Stimulated activated CD4-positive, alpha-beta T cell treated with anti-CD3 and anti-CD28 coated beads, Interleukin-1b, Interleukin-23, amount 100 ng/mL, for 4 hours (primary cell): ENCODE measurements at places on chromosomes 13 and 19.

DNA sequence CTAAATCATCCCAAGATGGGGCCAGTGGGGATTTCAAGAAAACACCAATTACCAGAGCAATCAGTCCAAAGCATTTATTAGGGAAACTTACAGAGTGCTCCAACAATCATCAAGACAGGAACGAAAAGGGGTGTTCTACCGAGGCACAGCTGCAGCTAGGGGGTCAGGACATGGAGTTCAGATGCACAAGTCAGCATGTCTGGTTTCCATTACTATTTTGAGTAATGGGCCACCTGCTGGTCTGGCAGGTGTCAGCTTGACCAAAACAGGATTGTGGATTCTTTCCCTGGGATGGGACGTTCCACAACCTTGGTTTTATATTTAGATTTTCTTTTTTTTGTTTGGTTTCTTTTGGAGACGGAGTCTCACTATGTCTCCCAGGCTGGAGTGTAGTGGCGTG lies 3.9 kb upstream of the UBL5 start:
- no peak for DNase-seq

- DNase-seq = peak; percentile 98
Measured at GRCh38 chr19:5903624-5904351, at the start of gene NDUFA11. TSS of gene NDUFA11 (minus strand) at chr19:5903790. CDS start at chr19:5903708, 82 bp downstream.

DNA sequence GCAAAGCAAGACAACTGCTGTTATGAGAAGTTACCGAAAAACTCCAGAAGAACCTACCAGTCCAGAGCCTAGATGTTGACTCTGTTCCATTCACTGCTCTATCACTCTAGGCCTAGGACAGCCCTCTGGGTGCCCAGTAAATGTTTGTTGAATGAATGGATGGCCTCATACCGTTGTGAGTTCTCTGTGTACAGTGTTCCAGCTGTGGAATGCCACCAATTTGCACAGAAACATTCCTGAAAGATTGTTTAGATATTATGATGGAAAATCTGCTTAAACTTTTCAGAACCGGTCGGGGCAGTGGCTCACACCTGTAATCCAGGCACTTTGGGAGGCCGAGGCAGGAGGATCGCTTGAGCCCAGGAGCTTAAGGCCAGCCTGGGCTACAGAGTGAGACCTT lies 1.3 kb upstream of the FBL start:
- no peak for DNase-seq

DNA sequence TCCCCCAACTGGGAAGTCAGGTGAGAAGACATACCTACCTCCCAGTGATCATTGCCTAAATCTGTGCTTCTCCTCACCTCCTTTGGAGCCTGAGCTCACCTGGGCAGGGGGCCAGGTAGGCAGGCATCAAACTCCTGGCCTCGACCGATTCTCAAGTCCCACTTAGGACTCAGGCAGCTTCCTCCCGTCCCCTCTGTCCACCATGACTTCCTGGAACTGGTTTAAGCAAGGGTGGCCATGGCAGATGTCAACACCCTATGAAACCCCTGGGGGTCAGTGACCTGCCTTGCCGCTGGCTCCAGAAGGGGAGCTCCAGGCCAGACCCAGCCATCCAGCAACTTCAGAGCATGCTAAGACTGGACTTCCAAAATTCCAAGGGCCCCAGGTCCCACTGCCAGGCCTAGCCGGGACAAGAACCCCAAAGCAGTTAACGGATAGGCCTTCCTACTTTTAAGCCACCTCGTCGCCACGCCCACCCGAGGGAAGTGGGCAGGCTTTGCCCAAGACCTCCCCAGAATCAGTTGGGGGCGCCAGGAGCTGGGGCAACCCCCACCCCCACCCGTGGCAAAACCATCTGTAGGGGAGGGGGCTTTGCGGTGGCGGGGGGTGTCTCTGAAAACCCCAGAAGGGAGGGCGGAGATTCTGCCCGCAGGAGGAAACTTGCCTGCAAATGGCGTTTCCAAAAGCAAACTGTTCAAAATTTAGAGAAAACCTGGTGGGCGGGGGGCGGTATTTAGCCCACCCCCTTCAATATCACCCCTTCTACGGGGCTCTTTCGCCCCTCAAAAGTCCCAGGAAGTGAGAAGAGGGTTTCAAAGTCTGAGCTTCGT lies 657 bp downstream of the PLIN3 start:
- peak; percentile 41 for DNase-seq

DNA sequence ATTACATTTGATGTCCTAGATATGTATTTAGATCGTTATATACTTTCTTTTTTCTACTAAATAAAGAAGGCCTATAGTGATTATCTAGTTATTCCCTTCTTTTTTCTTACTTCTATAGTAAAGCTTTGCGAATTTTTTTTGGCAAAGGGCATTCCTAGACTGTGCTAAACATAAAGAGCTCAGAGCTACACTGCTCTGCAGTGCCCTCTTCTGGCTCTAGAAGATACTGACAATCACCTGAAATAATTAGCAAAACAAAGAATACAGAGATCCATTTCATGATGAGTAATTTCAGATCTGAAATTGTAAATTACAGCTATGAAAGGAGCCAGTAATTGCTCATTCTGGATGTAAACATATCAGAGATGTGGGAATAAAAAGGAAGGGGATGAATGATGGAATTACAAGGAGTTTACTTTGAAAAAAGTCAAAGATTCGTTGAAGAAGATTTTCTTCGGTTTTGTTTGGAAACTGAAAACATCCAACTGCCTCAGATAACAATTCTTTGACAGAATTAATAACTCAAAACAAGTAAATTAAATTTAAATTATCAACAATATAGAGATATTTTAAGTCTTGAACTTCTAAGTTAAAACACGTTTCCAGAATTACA lies 288.5 kb downstream of the NALCN start:
- DNase-seq = no peak

- DNase-seq = no peak
Measured at GRCh38 chr13:110881839-110882627, 32.8 kb downstream of the ANKRD10 start.

DNA sequence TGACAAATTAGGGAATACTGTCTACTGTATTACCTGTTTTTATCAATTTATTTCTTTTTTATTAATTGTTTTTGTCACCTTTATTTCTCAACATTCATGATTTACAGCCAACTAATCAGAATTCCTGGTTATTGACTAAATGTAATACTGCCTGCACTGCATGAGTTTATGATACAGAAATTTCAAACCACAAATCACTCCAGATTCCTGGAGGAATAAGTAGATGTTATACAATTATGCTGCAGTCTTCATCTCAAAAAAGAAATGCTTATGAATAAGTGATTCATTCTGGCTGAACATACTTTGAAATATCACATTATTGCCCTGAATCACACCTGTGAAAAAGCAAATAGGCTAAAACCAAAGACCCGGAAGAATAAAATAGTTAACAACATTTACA lies 249.7 kb downstream of the DACH1 start:
- DNase-seq = no peak
